NCI-H774 (cell line): ENCODE measurements at places on chromosomes 4 and X.

GRCh38 chr4:22850055-22850454 is 157.3 kb downstream of the GBA3 start:
- DNase-seq, result peak; percentile 90

DNA sequence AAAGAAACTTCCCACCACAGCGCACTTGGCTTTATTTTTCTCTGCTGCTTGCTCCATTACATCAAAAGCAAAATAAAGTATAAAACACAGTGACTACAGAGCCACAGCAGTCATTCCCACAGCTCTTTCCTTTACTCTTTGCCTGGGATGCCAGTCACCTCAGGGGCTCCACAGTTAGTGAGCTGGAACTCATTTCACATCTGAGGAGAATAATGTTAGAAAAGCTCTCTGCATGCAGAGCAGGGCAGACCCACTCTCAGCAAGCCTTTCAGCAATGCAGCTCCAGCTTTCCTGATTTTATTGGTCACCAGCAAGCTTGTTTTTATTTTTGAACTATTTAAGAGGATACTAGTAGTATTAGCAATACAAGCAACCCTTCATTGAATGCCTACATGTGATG is 13.8 kb downstream of the GRXCR1 start:
- no peak for DNase-seq

DNA sequence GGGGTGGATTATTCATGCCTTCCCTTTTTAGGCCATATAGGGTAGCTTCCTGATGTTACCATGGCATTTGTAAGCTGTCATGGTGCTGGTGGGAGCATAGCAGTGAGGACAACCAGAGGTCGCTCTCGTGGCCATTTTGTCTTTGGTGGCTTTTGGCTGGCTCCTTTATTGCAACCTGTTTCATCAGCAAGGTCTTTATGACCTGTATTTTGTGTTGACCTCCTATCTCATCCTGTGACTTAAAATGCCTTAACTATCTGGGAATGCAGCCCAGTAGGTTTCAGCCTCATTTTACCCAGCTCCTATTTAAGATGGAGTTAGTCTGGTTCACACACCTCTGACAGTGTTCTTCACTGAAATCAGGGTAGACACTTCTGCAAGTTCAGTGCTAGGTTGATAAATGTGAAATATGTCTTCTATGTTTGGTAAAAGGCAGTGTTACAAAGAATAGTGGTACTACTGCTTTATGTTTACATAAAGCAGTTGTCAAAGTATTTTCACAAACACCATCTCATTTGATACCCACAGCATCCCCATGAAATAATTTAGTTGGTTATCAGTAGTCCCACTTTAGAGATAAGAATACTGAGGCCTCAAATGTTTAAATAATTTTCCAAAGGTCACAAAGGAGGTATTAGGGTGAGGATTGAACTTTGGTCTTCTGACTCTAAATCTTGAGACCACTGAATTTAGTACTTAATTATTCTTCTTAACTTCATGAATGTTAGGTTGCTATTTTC is 77.1 kb upstream of the C4orf54 start:
- no peak for DNase-seq

DNA sequence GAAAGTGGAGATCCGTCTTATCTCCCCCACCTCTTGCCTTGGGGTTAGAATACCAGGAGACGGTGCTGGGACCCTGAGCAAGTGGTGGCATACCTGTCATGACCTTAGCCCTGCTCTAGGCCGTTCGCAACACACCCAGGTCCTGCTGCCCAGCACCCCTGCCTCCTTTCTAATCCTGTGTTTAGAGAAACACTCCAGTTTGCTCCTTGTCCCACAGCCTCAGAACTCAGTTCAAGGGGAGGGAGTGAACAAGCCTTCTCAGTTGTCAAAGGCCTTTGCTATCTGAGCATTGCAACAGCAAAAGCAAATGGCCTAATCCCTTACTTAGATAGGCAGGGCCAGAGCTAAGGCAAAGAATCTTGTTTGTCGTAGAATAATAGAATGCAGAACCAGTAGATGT is 67.9 kb downstream of the CHRNA9 start:
- no peak for DNase-seq

- DNase-seq, result no peak
Measured at GRCh38 chr4:38681281-38681991, 17.4 kb downstream of the KLF3 start.

DNA sequence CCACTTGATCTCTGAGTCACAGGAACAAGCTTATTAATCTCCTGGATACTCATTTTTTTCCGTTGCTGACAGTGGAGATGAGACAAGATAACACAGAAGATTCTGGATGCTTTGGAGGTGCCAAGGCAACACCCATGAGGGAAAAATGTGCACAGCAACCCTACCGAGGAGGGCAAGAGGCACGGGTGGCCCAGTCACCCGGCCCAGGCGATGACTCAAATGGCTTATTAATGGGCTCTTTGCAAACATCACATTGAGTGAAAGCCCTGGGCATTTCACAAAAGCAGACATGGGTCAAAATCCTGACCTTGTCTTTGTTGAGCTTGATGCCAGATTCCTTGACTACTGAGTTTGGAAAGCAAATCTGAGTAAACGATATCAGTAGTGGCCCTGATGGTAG is 315.1 kb downstream of the STK32B start:
- no peak for DNase-seq

GRCh38 chr4:5941601-5942000 is 48.7 kb upstream of the CRMP1 start:
- DNase-seq, result no peak

- DNase-seq, result no peak
Measured at GRCh38 chr4:101020956-101021355, 326.4 kb downstream of the PPP3CA start.

DNA sequence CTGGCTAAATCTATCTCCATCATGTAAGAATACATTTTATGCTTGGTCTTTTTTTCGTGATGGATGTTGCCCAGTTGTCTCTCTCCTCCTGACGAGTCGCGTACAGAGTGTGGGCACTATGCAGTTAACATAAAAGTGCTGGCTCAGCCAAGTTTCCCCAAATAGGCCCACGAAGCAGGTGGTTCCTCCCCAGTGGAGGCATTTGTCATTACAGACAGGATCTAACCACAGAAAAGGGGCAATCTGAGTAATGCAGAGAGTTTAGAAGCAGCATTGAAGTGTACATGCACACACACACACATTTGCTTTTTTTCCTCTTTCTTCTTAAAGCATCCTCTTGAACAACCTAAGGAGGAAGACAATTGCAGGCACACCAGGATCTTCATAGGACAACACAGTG is 188.7 kb upstream of the VCX start:
- DNase-seq, result no peak

- no peak for DNase-seq
Measured at GRCh38 chrX:132426695-132427281, 62.0 kb downstream of the MBNL3 start.

- no peak for DNase-seq
Measured at GRCh38 chr4:120443116-120443515, 376.5 kb upstream of the MAD2L1 start.

DNA sequence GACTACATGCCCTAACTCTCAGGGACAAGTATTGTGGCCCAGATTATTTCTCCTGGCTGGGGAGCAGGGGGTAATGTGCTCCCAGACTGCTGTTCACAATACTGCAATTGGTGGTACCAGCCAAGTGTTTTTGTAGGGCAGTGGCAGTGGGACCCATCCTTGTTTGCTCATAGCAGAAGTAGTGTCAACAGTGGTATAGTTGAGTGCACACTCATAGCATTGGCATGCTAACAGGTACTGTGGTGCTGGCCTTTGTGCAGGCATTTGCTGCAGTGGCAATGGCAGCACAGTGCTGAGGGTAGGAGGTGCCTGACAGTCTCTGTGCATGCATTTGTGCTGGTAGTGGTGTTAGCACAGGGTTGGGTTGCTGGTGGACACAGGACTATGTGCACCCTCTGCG is 995.0 kb downstream of the SH3BGRL start:
- DNase-seq, result no peak

DNA sequence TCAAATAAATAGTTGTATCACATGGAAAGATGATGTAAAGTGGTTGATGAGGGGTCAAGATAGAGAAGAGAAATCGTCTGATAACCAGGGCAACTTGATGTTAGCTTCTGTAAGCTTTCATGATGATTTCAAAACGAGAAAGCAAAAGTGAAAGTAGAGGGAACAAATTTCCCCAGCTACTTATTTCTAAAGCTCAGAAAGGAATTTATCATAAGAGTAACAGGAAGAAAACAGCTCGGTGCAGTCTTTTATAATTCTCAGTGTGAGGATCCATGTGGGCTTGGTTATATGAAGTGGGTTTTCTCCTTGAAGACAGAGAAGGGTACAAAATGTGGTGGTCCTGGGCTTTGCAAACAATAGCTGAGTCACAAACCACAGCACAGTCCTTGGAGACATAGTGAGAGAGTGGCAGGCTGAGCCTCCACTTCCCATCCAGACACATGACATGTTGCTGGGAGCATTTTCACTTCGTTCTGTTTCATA is 32.1 kb upstream of the GLRA2 start:
- no peak for DNase-seq
